ENCODE measurements at places on chromosomes 1 and 21.

DNA sequence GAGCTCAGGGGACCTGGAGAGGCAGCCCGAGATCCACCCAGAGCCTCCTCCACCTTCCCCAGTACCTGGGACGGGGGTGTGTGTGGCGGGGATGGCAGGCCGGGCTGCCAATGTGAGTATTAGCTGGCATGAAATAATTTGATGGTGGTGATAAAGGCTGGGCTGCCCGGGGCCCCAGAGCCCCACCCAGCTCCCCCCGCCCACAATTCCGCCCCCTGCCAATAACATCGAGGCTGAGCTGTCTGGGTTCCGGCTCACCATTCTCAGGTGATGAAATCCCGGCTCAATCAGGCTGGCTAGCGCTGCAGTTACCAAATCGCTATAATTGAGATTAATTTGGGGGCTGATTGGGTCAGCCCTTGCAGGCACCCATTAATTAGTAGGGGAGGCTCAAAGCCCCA lies 103.8 kb upstream of the CASZ1 start:
- DNase-seq = no peak

DNA sequence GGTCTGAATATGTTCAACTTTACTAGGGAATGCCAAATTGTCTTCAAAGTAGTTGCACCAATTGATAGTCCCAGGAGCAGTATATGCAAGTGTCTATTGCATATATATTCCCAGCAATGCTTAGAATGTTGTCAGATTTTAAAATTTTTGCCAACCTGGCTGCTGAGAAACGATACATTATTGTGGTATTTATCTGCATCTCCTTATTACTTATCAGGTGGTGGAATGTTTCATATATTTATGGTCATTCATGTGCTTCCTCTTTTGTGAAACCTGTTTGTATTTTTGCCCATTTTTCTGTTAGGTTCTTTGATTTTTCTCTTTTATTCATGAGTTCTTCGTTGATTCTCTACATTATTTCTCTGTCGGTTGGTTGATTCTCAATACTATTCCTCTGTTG lies 39.5 kb downstream of the COLGALT2 start:
- DNase-seq = no peak

- no peak for DNase-seq
Observed at GRCh38 chr1:79235301-79236002, 228.9 kb upstream of the ADGRL4 start.

DNA sequence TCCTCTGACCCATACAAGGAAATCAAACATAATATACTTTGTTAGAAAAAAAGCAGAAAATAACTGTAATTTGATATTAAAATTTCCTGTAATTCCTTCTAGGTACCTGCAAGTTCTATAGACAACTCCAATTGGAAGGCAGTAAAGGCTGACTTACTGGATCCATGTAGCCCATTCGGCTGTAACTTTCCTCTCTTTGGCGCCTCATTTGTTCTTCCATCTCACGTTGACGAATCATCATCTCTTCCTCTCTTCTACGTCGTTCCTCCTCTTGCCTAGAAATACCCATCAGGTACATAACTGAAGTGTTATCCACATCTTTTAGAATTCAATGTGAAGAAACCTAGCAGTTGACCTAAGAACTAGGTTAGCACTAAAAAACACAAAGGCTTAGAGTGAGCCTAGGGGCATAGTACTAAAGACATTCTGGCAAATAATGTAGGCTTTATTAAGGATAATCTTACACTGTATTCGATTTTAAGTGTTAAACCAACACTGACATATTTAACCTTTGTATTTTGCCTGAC lies 5.1 kb downstream of the SFPQ start:
- DNase-seq = no peak

DNA sequence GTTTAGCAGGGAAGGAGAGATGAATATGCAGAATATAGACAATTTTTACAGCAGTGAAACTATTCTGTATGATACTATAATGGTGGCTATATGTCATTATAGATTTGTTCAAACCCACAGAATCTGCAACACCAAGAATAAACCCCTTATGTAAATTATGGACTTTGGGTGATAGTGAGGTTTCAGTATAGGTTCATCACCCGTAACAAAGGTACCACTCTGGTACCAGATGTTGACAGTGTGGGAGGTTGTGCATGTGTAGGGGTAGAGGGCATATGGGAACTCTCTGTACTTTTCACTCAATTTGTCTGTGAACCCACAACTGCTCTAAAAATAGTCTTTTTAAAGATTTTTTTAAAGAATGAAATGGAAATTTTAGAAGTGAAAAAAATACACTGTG lies 29.9 kb upstream of the PRDX6 start:
- DNase-seq = no peak

GRCh38 chr1:174291059-174291458 lies 131.7 kb downstream of the RABGAP1L start:
- DNase-seq = no peak

DNA sequence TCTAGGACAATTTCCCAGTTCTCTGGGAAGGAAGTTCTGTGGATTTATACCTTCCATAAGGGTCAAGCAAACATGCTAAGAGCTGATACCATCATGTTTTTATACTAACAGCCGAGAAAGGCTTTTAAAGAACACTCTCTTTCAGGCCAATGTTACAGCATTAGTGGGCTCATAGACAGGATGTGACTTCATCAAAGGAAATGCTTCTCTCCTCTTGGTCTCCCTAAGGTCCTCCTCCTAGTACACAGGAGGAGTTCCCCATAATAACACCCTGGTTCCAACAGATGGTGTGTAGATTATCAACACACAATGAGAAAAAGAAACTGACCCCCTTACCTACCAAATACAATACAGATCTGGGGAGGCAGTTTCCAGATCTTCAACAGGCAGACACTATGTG lies 26.7 kb upstream of the GLIS1 start:
- DNase-seq = no peak

DNA sequence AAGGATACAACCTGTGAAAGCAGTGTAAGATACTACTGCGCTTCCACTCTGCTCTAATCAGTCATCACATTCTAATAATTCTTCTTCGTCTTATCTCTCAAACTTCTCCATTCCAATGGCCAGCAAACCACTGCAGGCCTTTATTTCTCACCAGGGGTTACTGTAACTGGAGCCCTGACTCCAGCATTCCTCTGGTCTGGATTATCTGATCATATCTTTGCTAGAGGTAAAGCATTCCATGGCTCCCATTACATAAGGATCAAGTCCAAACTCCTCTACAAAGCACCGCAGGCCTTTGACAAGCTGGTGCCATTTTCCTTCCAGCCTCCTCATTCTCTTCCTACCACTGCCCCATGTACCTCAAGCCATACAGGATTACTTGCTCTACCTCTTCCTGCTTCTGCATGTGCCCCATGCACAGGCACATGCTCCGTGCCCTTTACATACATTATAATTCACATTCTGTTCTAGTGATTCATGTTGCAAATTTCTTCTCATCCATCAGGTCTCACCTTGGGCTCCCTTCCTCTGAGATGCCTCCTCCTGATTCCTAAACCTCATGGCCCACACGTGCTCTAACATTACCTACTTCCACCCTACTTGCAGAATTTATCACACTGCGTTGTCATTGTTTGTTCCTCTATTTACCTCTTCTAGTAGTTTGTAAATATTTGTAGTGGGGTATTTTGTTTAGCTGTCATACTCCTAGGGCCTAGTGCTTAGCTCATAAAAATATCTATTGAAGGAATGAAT lies 9.3 kb upstream of the SERBP1 start:
- no peak for DNase-seq

- DNase-seq = no peak
Observed at GRCh38 chr21:39641827-39642450, 29.2 kb downstream of the B3GALT5 start.
